ENCODE measurements at places on chromosomes 2 and 18. TPM values are rescaled to one million over a fixed set of nuclear protein-coding genes. Genes with fewer than 3 reads are reported as not detected.
A peak's percentile ranks its signal among the peaks of the same experiment; 100 is the strongest.

DNA sequence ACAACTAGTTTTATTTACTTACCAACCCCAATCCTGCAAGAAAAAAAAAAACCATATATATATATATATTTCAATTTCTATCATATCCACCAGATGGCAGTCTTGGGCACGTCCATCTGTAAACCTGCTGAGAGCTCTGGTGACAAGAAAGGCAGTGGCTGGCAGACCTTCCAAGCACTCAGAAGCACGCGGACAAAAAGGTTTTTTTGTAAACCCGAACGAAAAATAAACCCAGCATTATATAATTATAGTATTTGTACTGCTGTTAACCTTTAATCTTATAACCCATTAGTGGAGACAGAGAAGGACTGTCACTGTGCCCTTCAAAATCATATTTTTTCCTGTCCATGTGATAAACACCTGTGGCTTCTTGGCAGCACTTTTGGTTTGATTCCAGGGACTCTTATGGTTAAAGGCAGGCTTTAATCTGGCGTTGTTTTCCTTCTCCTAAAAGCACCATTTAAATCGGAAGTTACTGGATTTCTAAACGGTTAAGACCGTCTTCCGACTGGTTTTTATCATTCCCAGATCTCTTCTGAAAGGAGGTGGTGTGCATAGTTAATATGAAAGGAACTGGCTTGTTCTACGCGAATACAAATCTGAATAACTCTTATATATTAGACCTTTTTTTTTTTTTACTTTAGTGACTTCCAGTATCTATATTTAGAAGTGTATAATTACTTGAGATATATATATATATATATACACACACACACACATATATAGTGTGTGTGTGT lies 31.0 kb upstream of the SLC3A1 start:
- DNase-seq = peak; percentile 37

- no peak for DNase-seq
These were observed 127.0 kb downstream of the CELF4 start for GRCh38 chr18:37438417-37439180.

- DNase-seq = no peak
These were observed 40.3 kb downstream of the OSBPL6 start for GRCh38 chr2:178234648-178235047.

GRCh38 chr2:190069936-190070696 lies 7.6 kb upstream of the MSTN start:
- DNase-seq = peak; percentile 23

GRCh38 chr2:45770811-45771210 lies 119.3 kb downstream of the PRKCE start:
- DNase-seq = no peak

DNA sequence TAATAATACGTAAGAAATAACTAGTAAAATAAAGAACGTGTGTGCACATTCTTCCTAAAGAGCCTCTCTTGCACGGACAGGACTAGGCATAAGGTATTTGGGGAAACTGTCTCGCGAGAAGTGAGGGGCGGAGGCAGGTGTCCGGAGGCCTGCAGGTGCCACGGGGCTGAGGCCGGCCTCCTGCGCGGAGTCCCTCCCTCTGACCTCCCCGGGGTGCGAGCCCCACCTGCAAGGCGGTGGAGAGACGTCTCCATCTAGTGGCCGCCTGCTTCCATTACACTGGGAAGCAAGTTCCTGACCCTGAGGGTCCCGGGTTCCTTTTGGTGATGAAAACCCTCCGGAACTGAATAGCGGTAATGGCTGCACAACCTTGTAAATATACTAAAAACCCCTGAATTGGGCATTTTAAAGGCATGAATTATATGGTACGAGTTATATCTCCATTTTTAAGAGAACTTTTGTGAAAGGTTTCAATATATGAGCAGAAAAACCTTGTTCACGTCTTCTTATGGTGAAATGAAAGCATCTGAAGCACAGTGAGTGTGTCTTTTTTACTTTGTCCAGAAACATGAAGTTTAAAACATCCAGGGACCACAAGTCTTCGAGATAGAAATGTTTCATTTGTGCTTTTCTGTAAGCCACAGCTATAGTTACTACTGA lies 35.5 kb upstream of the CTDP1 start:
- DNase-seq = peak; percentile 73

GRCh38 chr2:26530696-26531095 lies 52.8 kb upstream of the OTOF start:
- DNase-seq = no peak

DNA sequence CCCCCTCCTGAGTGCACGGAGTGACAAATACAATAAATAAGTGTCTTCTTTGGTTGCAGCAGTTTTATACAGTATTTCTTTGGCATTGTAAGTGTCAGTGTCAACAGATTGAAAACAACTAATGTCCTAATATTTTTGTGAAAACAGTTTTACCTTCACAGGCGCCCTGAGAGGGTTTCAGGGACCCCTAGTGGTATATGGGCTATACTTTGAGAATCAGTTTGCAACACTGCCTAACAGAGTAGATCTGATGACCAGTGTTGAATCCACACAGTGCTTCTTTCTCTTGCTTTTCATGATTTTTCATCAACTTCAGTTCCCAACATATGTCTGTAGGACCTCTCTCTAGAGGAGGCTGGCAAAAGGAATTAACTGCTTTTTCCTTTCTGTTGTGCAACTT lies 162.2 kb downstream of the PRPF40A start:
- DNase-seq = no peak

DNA sequence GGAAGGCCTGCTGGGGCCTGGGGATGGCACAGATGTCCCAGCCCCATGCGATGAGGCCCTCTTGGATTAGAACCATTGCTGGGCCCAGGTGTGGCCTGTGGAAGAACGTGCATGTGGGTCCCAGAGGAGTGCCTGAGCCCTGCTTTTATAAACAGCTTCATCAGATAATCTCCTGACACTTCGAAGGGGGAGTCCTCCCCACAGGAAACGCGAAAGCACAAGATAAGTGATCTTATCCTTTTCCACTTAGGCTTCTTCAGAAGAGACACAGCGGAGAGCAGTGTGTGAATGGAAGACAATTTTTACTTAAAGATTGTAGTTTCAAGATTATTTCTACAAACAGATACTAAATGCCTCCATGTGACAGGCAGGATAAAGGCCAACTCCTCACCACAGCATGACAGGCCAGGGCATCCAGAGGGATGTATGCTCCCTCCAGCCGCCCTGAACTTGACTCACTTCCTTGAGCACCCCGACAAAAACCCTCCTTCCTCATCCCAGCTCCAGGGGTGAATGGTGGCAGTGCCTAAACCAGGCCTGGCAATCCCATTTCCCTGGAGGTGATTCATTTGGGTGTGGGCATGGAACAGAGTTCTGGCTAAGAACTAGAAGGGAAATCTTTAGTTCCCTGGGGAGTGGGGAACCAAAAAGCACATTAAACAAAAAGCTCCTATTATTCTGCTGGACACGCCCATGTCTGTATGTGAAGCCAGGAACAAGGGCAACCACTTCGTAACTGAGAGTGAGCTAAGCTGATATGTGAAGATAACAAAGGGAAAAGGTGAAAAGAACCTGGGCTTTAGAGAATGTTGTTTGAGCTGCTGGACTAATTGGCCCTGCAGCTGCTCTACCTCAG lies 56.2 kb upstream of the TMEM163 start:
- no peak for DNase-seq

- no peak for DNase-seq
These were observed 36.1 kb downstream of the PPP4R1 start for GRCh38 chr18:9578306-9578705.

DNA sequence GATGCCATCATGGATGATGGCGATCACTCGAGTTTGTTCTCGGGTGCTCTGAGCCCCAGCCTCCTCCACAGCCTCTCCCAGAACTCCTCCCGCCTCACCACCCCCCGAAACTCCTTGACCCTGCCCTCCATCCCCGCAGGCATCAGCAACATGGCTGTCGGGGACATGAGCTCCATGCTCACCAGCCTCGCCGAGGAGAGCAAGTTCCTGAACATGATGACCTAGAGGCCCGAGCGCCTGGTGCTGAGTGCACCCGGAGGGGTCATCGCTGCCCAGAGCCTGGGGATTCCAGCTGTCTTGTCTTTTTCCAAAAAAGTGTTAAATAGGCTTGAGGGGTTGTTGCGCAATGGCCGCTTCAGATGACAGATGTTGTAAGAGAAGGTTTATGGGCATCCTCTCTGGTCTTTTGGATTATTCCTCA lies 254.8 kb downstream of the GLI2 start:
- no peak for DNase-seq

- no peak for DNase-seq
These were observed 42.0 kb downstream of the EPAS1 start for GRCh38 chr2:46339200-46339599.

DNA sequence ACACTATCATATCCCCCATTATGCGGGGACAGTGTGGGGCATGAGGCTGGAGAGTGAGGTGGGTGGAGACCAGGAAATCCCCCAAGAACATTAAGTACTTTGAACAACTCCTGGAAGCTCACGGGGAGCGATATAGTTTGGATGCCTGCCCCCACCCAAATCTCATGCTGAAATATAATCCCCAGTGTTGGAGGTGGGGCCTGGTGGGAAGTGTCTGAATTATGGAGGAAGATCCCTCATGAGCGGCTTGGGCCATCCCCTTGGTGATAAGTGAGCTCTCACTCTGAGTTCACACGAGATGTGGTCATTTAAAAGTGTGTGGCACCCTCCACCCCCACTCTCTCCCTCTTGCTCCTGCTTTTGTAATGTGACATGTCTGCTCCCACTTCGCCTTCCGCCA lies 97.1 kb upstream of the TMEM200C start:
- DNase-seq = no peak

DNA sequence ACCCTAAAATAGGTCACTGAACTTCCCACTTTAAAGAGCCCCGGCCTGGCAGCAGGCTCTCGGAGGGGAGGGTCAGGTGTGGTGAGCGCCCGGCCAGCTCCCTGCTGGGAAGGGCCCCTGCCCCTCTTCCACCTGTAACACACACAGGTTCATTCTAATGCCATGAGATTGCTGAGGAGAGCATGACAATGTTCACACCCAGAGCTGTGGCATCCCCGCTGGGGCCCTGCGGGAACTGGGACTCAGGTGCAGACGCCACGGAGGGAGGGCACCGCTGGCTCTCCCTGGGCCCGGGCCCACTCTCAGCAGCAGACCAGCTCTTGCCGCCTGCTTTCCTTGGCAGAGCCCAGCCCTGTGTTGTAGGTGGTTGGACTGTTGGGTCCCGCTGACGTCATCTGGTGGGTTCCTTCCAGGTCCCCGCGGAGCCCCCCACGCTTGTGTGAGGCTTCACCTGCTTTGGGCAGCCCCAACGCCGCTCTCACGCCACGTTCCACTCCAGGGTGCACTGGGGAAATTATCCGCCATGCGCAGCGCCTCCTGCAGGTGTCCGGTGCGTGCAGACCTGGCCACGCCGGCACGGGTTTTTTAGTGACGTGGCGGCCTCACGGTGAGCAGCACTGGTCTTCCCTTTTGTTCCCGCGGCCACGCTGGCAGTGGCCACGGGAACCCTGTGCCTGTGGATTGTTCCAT lies 50.4 kb upstream of the KCNG2 start:
- DNase-seq = no peak

DNA sequence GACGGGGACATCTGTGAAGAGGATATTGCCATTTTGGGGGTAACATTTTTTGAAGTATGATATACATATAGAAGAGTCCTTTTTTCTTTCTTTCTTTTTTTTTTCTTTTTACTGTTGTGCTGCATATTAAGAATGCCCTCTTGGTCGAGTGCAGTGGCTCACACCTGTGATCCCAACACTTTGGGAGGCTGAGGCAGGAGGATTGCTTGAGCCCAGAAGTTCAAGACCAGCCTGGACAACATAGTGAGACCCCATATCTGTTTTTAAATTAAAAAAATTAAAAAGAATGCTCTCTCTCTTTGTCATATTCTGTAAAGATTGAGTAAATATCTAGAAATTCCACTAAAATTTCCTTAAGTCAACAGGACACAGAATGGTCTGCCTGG lies 3.6 kb downstream of the SH2D6 start:
- DNase-seq = no peak

DNA sequence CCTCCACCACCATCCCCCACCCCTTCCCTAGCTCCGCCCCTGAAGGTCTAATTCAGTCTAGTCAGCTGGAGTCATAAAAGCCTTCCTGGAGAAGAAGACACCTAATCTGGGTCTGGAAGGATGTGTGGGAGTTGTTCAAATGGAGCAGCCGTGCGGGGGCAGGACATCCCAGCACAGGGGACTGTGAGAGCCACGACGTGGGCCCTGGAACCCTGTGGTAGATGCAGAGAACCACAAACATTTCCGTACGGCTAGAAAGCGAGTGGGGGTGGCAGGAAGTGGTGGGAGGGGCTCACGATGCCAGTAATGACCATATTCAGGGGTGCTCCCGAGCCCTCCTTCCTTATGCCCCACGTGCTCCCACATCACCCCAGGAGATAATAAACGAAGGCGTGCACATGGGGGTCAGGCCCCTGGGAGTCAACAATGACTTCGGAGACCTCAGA lies 20.9 kb upstream of the COL6A3 start:
- no peak for DNase-seq

GRCh38 chr2:5777131-5777535 lies 84.9 kb downstream of the SOX11 start:
- no peak for DNase-seq

- DNase-seq = no peak
These were observed 40.0 kb downstream of the ICA1L start for GRCh38 chr2:202831242-202832220.

GRCh38 chr2:203246646-203247045 lies 7.8 kb downstream of the CYP20A1 start:
- no peak for DNase-seq

DNA sequence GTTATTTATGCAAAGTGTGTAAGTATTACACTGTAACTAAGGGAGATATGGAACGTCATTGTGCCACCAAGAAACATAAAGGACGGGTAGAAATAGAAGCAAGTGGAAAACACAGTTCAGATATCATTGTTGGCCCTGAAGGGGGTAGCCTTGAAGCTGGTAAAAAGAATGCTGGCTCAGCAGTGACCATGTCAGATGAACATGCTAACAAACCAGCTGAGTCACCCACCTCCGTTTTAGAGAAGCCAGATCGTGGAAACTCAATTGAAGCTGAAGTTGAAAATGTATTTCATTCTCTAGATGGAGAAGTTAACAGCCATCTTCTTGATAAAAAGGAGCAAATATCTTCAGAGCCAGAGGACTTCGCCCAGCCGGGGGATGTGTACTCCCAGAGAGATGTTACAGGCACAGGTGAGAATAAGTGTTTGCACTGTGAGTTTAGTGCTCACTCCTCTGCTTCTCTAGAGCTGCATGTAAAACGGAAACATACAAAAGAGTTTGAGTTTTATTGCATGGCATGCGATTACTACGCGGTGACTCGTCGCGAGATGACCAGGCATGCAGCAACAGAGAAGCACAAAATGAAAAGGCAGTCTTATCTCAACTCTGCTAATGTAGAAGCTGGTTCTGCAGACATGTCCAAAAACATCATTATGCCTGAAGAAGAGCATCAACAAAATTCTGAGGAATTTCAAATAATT lies 36.1 kb downstream of the ZNF407 start:
- DNase-seq = no peak

Gene ALLC
- total RNA-seq = not detected

Gene GKN1
- not detected for total RNA-seq

Gene SCN3A
- 0.84 TPM for total RNA-seq

Gene RAB11FIP5
- total RNA-seq = 19.4 TPM

Gene ADD2
- 1.8 TPM for total RNA-seq

Gene KIF5C
- 0.52 TPM for total RNA-seq

Gene PRKAG3
- total RNA-seq = 0.12 TPM

Gene CRIM1
- 26.0 TPM for total RNA-seq

Gene TOGARAM2
- 43.9 TPM for total RNA-seq

Gene FTCDNL1
- 2.0 TPM for total RNA-seq

Gene DIPK1C
- total RNA-seq = 6.3 TPM

Gene POTEC
- not detected for total RNA-seq

Gene BIN1
- total RNA-seq = 15.0 TPM

Gene IL36RN
- not detected for total RNA-seq
